ENCODE measurements at places on chromosomes 12 and 14. TPM values are rescaled to one million over a fixed set of nuclear protein-coding genes. Genes with fewer than 3 reads are reported as not detected.
A peak's percentile ranks its signal among the peaks of the same experiment; 100 is the strongest.

- DNase-seq: no peak
These were observed 3.1 kb downstream of the VDR start for GRCh38 chr12:47901718-47902093.

DNA sequence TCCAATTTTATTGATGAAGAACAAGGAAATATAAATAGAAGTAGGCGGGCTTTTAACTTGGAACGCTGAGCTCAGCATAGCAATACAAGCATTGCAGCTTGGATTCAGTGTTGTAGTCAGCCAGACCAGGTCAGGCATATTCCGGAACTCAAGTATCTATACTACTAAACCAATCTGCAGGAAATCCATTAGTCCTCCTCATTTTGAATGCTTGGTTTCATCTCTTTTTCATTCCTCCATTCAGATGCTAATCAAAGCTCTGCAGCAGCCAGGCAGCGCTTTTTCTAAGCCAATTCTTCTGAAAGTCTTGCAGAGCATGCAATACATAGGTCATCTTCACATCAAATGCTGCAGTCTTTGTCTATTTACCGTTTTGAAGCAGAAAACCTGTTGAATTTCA, 49.0 kb downstream of the KIF21A start:
- DNase-seq: no peak

DNA sequence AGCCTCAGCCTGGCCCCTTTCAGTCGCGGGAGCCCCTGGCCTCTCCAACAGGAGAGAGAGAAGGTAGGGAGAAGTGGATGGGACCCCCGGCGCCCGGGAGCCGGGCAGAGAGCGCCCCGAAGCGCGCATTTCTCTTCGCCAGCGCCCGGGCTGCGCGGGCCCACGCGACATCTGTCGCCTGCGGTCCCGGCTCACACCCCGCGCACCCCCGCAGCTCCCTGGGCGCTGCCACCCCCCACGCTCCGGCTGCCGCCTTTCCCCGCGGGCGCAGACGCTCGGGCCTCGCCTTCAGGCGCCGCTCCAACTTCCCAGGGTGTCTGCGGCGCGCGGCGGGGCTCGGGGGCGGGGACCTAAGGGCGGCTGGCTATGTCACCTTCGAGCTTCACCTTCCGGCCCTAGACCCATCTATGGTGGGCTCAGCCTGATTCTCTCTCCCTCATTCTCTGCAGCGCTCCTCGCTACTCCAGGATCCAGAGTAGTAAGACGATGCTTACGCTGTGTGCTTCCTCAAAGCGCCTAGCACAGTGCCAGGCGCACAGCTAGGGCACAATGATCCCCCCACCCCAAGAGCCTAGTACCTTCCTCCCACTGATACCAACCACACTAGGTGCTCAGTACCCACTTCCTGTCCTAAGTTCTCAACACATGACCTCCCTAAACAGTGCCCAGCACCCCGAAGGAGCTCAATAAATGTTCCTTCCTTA, 1.6 kb downstream of the HRK start:
- DNase-seq: no peak

DNA sequence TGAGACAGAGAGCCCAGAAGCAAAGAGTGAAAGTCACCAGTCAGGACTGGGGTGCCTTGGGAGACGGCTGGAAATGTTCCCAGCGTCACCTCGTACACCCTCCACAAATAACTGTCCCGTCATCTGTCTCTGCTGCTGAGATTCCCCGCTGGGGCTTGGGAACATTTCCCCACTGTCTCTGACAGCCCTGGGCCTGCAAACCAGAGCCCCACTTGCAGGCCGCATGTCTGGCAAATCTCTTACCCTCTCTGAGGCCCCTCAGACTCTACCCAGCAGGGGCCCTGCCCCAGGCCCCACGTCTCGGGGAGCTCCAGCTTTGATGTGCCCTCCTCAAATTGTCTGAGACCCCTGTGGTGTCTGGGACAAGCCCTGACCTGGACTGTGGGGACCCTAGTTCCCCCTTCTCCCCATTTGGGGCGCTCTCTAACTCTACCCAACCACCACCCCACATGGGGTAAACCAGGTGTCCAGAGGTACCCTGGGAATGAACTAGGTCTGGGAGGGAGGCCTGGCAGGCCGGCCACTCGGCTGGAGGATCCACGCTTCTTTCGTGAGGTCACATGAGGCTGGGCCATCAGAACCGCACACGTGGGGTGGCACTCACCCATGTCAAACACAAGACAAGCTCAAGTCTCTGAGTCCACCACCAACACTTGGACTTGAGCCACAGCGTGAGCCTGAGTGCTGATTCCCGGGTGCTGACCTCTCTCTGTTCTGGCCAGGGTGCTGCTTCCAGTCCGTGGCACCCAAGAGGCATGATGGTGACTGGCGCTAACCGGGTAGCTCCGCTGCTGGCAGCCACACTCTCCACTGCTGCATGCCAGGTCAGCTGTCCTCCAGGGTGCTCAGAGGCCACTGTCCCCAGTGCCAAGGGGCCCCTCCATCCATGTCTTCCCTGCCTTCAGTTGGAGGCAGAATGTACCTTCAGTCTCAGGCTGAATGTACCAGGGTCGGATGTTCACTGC, 59.8 kb downstream of the DIO3 start:
- DNase-seq: no peak

GRCh38 chr12:56150563-56150962, 1.8 kb upstream of the MYL6B start:
- DNase-seq: peak; percentile 32

GRCh38 chr14:102965282-102965681, 42.8 kb downstream of the AMN start:
- DNase-seq: peak; percentile 61

- peak; percentile 58 for DNase-seq
These were observed 48.2 kb upstream of the PLXNC1 start for GRCh38 chr12:94100211-94100627.

DNA sequence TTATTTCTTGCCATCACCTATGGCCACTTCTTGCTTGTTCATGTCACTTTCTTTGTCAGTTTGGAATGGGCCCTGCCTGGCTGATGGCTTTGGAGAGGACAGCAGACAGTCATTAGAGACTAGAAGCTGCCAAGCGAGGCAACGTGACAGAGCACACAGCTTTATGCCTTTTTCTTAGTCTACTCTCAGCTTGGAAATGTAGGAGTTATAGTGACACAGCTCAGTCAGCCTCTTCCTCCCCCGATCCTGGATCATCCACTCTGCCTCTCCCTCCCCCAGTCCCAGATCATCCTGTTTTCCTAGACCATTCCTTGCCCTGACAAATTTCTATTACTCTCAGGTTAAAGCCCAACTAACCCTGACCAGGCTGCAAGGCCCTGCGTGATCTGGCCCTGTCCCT, 26.6 kb downstream of the ETV6 start:
- DNase-seq: no peak

DNA sequence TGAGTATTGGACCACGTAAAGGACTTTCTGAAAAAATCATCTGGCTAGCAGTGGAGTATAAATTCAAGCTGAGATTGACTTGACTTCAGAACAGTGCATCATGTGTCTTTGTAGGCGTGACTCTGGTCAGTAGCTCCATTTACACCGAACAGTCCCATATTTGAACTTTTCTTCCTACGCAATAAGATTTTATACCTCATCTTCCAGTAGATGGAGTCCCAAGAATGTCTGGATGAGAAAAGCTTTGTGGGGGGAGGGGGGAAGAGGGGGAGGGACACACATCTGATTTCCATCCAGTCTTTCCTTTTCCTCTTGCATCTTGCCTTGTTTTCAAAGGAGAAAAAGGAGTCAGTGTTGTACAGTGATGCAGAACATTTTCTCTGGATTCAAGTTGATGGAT, 241.0 kb downstream of the EMP1 start:
- no peak for DNase-seq

DNA sequence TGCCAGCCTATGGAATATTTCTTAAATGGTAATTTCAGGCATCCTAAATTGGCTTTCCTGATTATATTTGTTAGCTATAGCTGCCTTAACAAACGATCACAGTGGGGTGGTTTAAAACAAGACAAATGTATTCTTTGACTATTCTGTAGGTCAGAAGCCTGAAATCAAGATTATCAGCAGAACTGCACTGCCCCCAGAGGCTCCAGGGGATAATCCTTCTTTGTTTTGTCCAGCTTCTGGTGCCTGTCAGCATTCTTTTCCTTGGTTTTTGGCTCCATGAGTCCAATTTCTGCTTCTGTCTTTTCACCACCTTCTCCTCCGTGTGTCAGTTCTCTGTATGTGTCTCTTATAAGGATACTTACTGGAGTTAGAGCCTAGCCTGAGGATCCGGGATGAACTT, 1282.2 kb upstream of the USP15 start:
- no peak for DNase-seq

DNA sequence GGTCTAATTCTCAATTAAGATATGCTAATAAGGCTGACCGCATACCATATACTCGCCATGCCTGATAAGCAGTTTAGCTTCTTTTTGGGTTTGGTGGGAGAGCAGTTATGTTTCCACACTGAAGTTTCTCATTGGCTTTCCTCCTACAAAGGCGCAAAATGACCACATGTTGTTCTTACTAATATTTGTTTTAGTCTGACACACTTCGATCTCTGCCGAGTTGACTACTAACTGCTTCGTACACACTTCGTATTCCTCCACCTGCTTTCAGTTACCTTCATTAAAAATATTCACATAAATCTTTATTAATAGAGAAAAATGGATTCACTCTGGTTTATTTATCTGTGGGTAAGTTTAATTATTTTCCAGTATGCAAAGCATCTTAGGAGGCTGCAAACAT, 41.7 kb downstream of the EMP1 start:
- no peak for DNase-seq

- DNase-seq: no peak
These were observed 39.3 kb downstream of the PITPNM2 start for GRCh38 chr12:123111498-123112165.

- peak; percentile 37 for DNase-seq
These were observed 17.7 kb upstream of the C1S start for GRCh38 chr12:7042842-7043241.

- peak; percentile 22 for DNase-seq
These were observed 522 bp downstream of the R3HDM2 start for GRCh38 chr12:57430112-57430930.

DNA sequence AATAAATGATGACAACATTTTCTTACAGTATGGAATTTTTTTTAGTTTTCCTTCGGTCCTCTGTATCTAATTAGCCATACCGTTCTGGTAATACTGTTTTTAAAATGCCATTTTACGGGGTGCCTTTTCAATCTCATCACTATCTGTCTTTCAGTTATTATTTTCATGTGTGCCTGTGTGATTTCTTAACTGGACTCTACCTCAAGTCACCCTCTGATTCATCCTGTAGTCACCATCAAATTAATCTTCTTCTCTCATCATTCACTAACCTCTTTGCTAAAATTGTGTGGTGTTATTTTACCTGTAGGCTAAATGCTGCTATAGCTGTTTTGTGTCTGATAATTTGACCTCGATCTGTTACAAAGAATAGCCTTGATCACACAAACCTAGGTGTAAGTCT, 16.0 kb upstream of the CCT2 start:
- no peak for DNase-seq

- DNase-seq: peak; percentile 95
These were observed 22.3 kb upstream of the HECTD1 start for GRCh38 chr14:31229638-31230572.

DNA sequence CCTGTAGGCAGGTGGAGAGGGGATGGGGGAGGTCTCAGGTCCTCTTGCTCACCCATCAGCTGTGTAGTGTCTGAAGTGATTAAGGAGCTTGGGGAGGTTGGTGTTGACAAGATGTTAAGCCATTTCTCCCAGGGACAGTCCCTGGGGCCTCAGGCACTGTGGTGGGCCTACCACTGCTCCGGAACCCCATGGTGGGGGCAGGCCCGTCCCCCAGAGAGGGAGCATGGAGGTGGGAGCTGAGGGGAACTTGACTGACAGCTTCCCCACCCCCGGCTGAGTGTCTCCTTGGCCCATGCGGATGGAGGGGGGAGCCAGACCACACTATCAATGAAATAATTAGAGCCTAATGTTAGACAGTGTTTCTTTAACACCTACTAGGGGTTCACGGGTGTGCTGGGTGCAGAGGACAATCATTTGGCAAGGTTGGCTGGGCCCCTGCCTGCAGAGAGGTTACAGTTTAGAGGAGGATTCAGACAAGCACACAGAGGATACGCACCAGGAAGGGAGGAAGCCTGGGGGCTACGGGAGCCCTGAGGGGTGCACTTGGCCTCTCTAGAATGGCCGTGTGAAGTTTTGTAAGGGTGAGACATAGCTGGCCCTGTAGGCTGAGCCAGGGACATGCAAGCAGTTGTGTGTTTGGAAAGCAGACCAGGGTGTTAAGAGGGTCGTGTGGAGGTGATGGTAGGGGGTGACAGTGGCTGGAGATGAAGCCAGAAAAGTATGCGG, 19.3 kb upstream of the KRT80 start:
- DNase-seq: no peak

GRCh38 chr12:3483089-3483488, 7.9 kb upstream of the PRMT8 start:
- DNase-seq: no peak

DNA sequence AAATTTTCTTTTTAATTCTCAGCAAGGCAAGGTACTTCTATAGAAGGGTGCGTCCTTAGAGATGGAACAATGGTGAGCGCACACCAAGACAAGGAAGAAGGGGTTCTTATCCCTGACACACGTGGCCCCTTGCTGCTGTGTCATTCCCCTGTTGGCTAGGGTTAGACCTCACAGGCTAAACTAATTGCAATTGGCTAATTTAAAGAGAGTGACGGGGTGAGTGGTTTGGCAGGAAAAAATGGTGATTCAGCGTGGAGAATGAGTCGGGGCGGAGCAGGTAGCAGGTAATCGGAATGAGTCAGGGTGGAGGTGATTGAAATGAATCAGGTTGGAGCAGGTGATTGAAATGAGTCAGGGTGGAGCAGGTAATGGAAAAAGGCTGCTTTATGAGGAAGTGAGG, 36.3 kb upstream of the HECTD1 start:
- DNase-seq: peak; percentile 29

- DNase-seq: no peak
These were observed 4.5 kb downstream of the DHRS2 start for GRCh38 chr14:23640524-23641141.

PRIMA1 gene
- 9.2 TPM for polyA plus RNA-seq

SPTLC2 gene
- 17.4 TPM for polyA plus RNA-seq

CLEC7A gene
- polyA plus RNA-seq: 8.3 TPM

CSRNP2 gene
- 18.9 TPM for polyA plus RNA-seq

POTEG gene
- not detected for polyA plus RNA-seq

PMCH gene
- 0.18 TPM for polyA plus RNA-seq

TRHDE gene
- 14.2 TPM for polyA plus RNA-seq

CFAP251 gene
- 2.2 TPM for polyA plus RNA-seq

ALG10 gene
- 6.7 TPM for polyA plus RNA-seq
